ENCODE measurements at places on chromosomes 6 and 20. TPM values are rescaled to one million over a fixed set of nuclear protein-coding genes. Genes with fewer than 3 reads are reported as not detected.

Gene TRIM10
- total RNA-seq = not detected

Gene PBOV1
- not detected for total RNA-seq

Gene TMEM151B
- not detected for total RNA-seq

Gene MAS1L
- total RNA-seq = not detected

Gene BPIFB2
- total RNA-seq = not detected

Gene MAP7
- total RNA-seq = 2.8 TPM

Gene GPLD1
- total RNA-seq = 0.81 TPM

Gene SASH1
- total RNA-seq = 5.5 TPM

Gene BPIFA1
- total RNA-seq = not detected

Gene CEP162
- 1.0 TPM for total RNA-seq

Gene C20orf144
- not detected for total RNA-seq

Gene PSORS1C1
- total RNA-seq = 1.4 TPM

Gene VGLL2
- 0.13 TPM for total RNA-seq

Gene MYLK2
- 0.76 TPM for total RNA-seq

Gene DUSP15
- total RNA-seq = 0.49 TPM

Gene C4B
- total RNA-seq = 0.49 TPM

Gene SEC23B
- 44.4 TPM for total RNA-seq

Gene CCN5
- 0.25 TPM for total RNA-seq

Gene MBOAT1
- 3.8 TPM for total RNA-seq

Gene C20orf202
- total RNA-seq = 0.13 TPM

Gene PAK5
- total RNA-seq = not detected

Gene SIRT5
- total RNA-seq = 8.6 TPM

Gene HFE
- 12.9 TPM for total RNA-seq

Gene VWA7
- total RNA-seq = 0.81 TPM

Gene CD24
- total RNA-seq = 1,378 TPM

Gene SMPDL3A
- total RNA-seq = 7.0 TPM

Gene TGM3
- not detected for total RNA-seq

Gene RALGAPB
- total RNA-seq = 17.8 TPM

Gene MAS1
- total RNA-seq = not detected

Gene MTHFD1L
- 53.9 TPM for total RNA-seq

Gene RSPO3
- total RNA-seq = 0.25 TPM

Gene POFUT1
- total RNA-seq = 50.8 TPM

Gene SLC26A8
- total RNA-seq = not detected

Gene HLA-DQB1
- 1.0 TPM for total RNA-seq

Gene RIPPLY2
- total RNA-seq = not detected

Gene GGTLC1
- not detected for total RNA-seq

Gene DEFB113
- total RNA-seq = not detected

Gene HDGFL1
- total RNA-seq = not detected

Gene CRISP3
- total RNA-seq = not detected
